ENCODE measurements at places on chromosomes 5 and 9.

GRCh38 chr5:93676704-93677103 is 64.7 kb downstream of the POU5F2 start:
- DNase-seq: no peak

DNA sequence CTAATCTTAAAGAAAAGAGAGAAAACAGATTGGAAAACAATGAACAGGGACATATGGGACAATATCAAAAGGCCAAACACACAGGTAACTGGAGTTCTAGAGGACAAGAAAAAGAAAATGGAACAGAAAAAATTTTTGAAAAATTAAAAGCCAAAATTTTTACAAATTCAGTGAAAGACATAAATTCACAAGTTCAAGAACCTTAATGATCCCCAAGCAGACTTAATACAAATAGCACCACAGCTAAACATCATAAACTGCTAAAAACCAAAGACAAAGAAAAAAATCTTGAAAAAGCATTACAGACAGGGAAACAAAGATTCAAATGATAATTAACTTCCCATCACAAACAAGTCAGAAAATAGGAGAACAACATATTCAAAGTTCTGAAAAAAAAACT is 338.5 kb upstream of the SLC30A5 start:
- DNase-seq: no peak

DNA sequence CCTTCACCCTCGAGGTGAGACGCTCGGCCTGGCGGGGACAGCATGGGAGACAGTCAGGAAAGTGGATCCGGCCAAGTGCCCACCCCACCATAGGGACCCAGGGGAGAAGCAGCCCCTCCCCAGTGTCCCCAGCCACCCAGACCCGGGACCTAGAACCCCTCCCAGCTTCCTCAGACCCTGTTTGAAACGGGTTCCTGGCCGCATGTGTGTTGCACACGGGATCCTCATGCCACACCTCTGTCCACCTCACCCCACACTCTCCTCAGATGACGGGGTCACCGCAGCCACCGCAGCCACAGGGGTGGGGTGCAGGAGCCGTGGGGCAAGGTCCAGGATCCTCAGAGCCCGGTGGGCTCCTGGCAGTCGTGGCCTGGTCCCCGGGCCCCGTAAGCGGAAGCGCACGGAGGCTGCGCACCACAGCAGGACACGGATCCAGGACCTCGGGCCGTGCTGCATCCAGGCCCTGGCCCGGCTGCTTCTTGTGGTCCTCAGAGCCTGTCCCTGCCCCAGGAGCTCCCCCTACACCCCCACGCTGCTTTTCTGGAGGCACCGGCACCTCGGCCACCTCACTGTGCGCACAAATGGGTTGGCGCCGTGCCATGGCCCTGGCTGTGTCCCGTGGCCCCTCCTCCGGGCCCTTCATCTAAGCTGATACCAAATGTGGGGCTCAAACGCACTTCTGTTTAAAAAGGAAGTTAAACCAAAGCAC is 15.3 kb downstream of the TERT start:
- DNase-seq: no peak

- no peak for DNase-seq
Observed at GRCh38 chr5:76333571-76333970, 69.5 kb upstream of the IQGAP2 start.

GRCh38 chr5:3564116-3564515 is 31.5 kb upstream of the IRX1 start:
- DNase-seq: no peak

DNA sequence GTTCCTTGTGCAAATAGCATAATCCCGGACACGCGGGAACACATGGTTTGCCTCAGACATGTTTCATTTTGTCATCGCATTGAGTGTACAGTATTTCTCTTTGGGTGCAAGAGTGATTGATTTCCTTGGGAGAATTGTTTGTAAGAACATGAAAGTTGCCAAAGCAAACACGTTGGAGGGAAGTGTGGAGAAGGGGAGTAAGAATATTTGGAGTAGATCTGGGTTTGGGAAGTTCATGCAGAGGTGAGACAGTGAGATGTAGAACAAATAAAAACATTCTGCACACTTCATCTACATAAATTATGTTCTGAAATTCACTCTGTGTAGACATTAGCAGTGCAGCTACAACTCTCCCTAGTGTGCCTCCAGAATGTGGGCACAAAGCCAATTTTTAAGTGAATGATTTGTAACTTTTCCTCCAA is 24.0 kb downstream of the FOXD1 start:
- DNase-seq: no peak

All from frontal cortex (tissue), 4 donors.